ENCODE measurements at places on chromosomes 2 and 18. TPM values are rescaled to one million over a fixed set of nuclear protein-coding genes. Genes with fewer than 3 reads are reported as not detected.

DNA sequence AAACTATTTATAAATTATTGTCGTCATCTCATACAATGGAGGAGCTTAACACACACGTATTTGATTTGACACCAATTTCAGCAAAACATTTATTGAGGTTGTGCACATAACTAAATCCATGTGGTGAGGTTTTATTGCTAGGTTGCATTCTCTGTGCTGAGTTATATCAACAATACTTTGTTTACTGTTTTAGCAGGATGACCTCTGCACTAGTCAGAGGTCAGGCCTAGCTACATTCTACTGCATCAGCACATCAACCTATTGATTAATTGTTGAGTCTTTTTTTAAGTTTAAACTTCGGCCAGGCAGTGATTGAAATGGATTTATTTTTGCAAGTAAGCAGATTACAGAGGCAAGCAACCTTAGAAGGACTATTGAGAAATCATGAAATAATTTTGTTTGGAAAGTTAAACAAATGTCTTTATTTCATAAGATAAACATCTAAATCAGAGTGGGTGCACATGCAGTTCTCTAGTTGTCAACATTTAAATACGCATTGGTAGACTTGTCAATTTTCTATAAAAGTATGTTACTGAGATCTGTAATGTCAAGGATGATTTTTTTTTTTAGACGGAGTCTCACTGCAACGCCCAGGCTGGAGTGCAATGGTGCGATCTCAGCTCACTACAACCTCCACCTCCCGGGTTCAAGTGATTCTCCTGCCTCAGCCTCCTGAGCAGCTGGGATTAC, 75.2 kb upstream of the CD28 start:
- H3K27me3 ChIP-seq: no peaks in the 10 kb centered on the region
- no peak overlapping the region for H3K4me3 ChIP-seq
- H3K27ac ChIP-seq: no peak overlapping the region
- no peak for DNase-seq
- H3K4me1 ChIP-seq: no peaks in the 10 kb centered on the region

GRCh38 chr18:37434161-37434860, 131.3 kb downstream of the CELF4 start:
- H3K27ac ChIP-seq: no peak overlapping the region
- no peaks in the 10 kb centered on the region for H3K36me3 ChIP-seq
- no peaks in the 10 kb centered on the region for H3K4me1 ChIP-seq
- no peaks in the 10 kb centered on the region for H3K27me3 ChIP-seq
- H3K4me3 ChIP-seq: no peak overlapping the region

- no peak overlapping the region for H3K27ac ChIP-seq
- H3K4me3 ChIP-seq: no peak overlapping the region
- H3K4me1 ChIP-seq: peaks cover 17% of the 10 kb centered on the region
- no peaks in the 10 kb centered on the region for H3K36me3 ChIP-seq
- DNase-seq: peak; percentile 75
Observed at GRCh38 chr2:43609290-43609918, 13.6 kb upstream of the THADA start.

DNA sequence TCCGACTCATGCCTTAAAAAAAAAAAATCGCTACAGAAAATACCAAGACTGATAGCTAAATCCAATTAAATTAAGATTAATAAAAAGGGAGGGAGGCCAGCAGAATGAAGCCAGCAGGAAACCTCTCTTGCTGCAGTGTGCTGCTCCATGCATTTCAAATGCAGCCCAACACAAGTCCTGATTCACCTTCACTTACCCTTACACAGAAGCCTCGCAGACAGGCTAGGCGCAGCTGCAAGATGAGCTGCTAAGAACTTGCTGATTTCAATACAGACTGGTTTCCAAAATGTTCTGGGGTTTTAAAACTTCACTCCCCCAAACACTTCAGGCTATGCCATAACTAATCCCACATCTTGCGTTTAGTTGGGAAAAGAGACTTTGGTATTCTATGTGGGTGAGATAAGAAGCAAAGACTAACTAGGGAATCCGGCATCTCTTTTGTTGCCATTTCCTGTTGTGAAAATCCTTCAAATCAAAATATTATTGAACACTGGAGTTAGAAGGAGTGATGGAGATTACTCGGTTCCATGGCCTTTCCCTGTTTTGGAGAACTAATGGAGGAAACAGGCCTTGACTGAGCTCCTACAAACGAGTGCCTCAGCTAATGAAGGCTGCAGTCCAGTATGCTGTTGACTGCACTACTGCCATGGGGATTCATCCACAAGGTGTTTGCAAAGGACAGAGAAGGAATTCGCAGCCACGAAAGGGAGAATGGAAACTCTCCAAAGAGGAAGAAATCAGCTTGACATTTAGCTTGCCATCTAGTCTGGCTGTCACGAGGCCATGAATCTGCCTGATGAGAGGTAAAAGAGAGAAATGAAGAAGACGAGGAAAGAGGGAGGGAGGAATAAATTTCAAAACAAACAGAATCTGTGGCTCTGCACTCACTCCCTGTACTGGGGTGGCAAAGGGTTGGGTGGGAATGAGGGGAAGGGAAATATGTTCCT, 67.3 kb downstream of the CLHC1 start:
- no peaks in the 10 kb centered on the region for H3K36me3 ChIP-seq
- peaks cover 16% of the 10 kb centered on the region for H3K4me1 ChIP-seq

DNA sequence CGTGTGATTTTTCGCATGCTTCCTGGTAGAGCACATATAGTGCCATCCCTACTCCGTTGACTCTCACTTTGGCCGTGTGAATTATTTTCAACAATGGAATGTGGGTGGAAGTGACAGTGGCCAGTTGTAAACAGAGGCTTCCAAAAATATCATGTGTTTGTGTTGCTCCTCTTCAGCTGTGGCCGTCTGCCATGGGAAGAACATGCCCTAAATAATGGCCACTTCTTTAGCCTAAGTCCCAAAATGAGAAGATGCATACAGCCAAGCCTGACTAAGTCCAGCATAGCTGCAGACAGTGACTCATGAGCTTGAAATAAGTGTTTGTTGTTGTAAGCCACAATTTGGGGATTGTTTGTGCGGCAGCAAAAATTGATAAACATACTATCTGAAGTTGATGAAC, 8.9 kb upstream of the GALNT1 start:
- no peak for DNase-seq
- H3K36me3 ChIP-seq: 0 out of 2 replicates have a peak, but pooled peaks cover 4% of the 10 kb centered on the region
- H3K4me1 ChIP-seq: peaks cover 21% of the 10 kb centered on the region
- no peak overlapping the region for H3K27ac ChIP-seq
- H3K4me3 ChIP-seq: no peak overlapping the region

DNA sequence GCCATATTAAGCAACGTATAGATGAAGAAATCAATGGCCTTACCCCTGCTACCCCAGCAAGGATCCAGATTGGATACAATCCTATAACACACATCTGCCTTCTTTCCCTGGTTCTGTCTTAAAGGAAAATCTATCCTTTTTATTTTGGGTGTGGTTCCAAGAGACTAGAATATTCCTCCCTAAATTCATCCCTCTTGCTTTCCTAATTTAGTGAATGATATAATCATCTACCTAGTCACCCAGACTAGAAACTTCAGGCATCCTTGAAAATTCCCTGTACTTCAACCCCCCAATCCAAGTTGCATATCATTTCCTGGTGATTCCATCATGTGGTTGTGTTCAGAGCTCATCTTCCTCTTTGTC, 35.1 kb upstream of the LPIN1 start:
- H3K27me3 ChIP-seq: no peaks in the 10 kb centered on the region
- H3K27ac ChIP-seq: no peak overlapping the region
- H3K4me1 ChIP-seq: no peaks in the 10 kb centered on the region
- H3K36me3 ChIP-seq: no peaks in the 10 kb centered on the region

DNA sequence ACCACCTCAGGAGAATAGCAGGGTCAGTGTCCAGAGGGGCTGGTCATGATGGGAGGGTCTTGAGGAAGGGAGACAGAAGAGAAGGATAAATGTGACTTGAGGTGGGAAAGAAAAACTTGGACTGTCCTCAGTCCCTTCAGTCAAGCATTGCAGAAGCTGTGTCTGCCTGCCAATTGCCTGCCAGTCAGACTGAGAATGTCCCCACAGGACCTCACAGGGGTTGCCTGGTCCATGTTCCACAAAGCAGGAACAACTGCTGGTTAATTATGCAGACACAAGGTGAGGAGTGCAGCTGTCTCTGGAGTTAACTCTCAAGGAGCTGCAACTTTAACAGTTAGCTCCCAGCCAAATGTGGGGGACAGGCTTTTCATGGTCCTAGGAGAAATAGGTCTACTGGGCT, 75.7 kb downstream of the TRIM43 start:
- no peaks in the 10 kb centered on the region for H3K27me3 ChIP-seq
- H3K4me1 ChIP-seq: peaks cover 8% of the 10 kb centered on the region
- no peaks in the 10 kb centered on the region for H3K36me3 ChIP-seq
- no peak overlapping the region for H3K4me3 ChIP-seq

OBSL1 gene
- total RNA-seq: not detected

- no peak overlapping the region for H3K4me3 ChIP-seq
- DNase-seq: no peak
- no peaks in the 10 kb centered on the region for H3K36me3 ChIP-seq
- H3K27ac ChIP-seq: no peak overlapping the region
- peaks cover 4% of the 10 kb centered on the region for H3K4me1 ChIP-seq
Observed at GRCh38 chr2:205524656-205525055, 157.6 kb upstream of the NRP2 start.

BCL11A gene
- 159 TPM for total RNA-seq

GRCh38 chr2:25738383-25739343, 65.3 kb upstream of the DTNB start:
- peaks cover 22% of the 10 kb centered on the region for H3K36me3 ChIP-seq
- no peak overlapping the region for H3K4me3 ChIP-seq
- no peaks in the 10 kb centered on the region for H3K27me3 ChIP-seq

- H3K27me3 ChIP-seq: no peaks in the 10 kb centered on the region
- H3K36me3 ChIP-seq: no peaks in the 10 kb centered on the region
- no peak overlapping the region for H3K27ac ChIP-seq
- DNase-seq: no peak
Observed at GRCh38 chr2:10473121-10473756, 25.1 kb upstream of the ODC1 start.

KCNK3 gene
- not detected for total RNA-seq

ALK gene
- total RNA-seq: not detected

DNA sequence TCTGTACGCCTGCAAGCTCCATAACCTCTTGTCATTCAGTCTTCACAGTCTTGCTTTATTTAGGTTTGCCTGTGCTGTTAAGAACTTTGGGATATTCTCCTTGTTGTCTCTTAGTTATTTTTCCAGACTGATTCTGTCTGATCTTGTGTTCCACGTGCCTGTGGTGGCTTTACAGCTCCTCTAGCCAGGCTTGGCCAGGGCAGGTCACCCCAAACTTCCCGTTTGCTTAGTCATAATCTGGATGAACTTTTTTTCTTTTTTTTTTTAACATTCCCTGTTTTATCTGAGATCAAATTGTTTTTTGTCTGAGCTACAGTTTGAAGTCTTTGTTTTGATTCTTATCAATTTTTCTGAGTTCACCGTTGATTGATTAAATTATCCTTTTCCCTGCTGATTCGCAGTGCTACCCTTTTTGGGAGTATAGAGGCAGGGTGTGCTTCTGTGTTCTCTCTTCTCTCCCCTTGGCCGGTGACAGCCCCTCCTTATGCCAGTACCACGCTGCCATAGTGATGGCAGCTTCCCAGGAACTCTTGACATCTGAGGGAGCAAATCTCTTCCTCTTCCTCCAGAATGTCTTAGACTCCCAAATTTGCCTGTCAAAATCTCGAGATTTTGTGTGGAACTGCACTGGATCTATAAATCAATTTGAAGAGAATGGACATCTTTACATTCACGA, 2.5 kb downstream of the SP100 start:
- H3K36me3 ChIP-seq: peaks cover 44% of the 10 kb centered on the region
- no peaks in the 10 kb centered on the region for H3K27me3 ChIP-seq
- H3K4me1 ChIP-seq: peaks cover 39% of the 10 kb centered on the region
- no peak for DNase-seq
- peak overlapping the region; percentile 84 for H3K27ac ChIP-seq
- H3K4me3 ChIP-seq: peak overlapping the region; percentile 76

DHRS9 gene
- total RNA-seq: 0.40 TPM

MAL gene
- not detected for total RNA-seq

DNA sequence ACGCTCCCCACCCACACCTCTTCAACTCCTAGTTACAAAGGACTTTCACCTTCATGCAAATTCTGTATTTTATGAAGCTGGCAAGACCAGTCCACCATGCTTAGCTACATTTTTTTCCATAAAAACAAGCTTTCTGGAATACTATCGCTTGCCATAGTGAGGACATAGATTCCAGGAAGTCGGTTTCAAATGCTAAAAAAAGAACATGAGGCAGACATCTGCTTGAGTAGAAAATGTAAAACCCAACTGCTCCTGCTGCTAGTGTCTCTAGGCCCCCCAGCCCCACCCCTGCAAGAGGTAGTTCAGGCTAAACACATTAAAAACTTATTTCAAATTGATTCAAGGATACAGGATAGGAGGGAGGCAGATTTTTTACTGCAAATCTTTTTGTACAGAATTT, 148.9 kb downstream of the SMAD2 start:
- no peak for DNase-seq
- H3K4me1 ChIP-seq: peaks cover 7% of the 10 kb centered on the region
- no peak overlapping the region for H3K27ac ChIP-seq

DNA sequence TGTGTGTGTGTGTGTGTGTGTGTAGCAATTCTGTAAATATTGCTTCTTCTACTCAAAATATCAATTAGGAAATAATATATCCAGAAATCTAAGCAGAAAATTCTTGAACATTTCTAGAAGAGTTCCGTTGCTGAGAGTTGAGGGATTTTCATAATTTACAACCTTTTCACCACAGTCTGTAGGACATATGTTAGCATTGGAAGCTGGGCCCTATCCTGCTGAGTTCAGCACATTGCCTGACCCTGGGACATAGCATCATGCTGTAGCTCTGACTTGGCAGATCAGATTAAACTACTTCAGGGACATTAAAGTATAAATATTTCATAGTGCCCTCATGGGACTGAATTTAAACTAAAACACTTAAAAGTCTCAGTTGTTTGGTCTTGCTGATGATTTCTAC, 129.2 kb upstream of the KCNH7 start:
- no peaks in the 10 kb centered on the region for H3K4me1 ChIP-seq
- no peaks in the 10 kb centered on the region for H3K36me3 ChIP-seq
- no peak overlapping the region for H3K4me3 ChIP-seq
- H3K27me3 ChIP-seq: no peaks in the 10 kb centered on the region
- H3K27ac ChIP-seq: no peak overlapping the region

- no peaks in the 10 kb centered on the region for H3K27me3 ChIP-seq
- H3K4me1 ChIP-seq: peaks cover 3% of the 10 kb centered on the region
- no peak overlapping the region for H3K27ac ChIP-seq
- no peak overlapping the region for H3K4me3 ChIP-seq
- no peaks in the 10 kb centered on the region for H3K36me3 ChIP-seq
Observed at GRCh38 chr2:237418300-237418699, 4.3 kb upstream of the COL6A3 start.
